ENCODE measurements at places on chromosomes 12 and 14. TPM values are rescaled to one million over a fixed set of nuclear protein-coding genes. Genes with fewer than 3 reads are reported as not detected.

GRCh38 chr14:103520657-103521437, 1.8 kb downstream of the CKB start:
- peak; percentile 84 for DNase-seq

KLRD1 gene
- total RNA-seq = 2.7 TPM

DNA sequence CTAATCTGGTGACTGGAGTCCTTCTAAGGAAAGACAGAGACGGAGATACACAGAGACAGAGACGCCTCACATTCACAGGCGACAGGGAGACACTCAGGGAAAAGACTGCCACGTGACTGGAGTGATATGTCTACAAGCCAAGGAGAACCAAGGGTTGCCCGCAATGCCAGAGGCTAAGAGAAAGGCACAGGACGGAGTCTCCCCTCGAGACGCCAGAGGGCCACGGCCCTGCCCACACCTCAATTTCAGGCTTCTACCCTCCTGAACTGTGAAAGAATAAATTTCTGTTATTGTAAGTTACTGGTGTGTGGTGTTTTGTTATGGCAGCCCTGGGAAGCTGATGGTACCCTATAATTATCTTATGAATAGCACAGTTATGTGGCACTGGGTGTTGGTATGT, 11.6 kb upstream of the RAN start:
- no peak for DNase-seq

GRCh38 chr14:36979863-36980262, 192.5 kb downstream of the SLC25A21 start:
- no peak for DNase-seq

KRT76 gene
- not detected for total RNA-seq

- DNase-seq = no peak
Measured at GRCh38 chr14:21047378-21047781, 5.2 kb downstream of the RNASE7 start.

DCTN2 gene
- total RNA-seq = 139 TPM

All from left colon (tissue), 2 donors.